NCI-H524 treated with DMSO at 0.1 percent for 48 hours (cell line): ENCODE measurements at places on chromosomes 4 and X.

DNA sequence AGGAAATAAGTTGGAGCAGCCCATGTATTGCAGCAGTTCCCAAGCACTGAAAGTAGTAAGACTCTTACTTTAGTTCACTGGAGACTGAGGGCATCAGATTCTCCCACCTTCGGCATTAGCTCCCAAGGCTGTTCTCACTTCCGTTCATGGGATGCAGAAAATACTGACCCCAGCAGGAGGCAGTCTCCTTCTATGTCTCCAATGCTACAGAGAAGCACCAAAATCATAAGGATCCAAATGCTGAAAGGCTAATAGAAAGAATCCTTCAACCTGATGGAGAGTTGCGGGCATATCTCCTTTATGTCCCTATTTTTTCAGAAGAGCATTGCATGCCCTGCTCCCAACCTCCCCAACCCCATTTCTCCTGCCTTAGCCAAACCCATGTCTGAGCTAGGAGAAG lies 32.4 kb downstream of the ADH7 start:
- DNase-seq, result no peak

- DNase-seq, result no peak
Measured at GRCh38 chr4:83535520-83536361, at the start of gene GPAT3. Gene GPAT3 (plus strand): TSS chr4:83536108. CDS start chr4:83536623, 515 bp downstream.

GRCh38 chr4:168535689-168536088 lies 38.8 kb downstream of the PALLD start:
- DNase-seq, result no peak

- peak; percentile 83 for DNase-seq
Measured at GRCh38 chr4:41362621-41363383, 106.1 kb downstream of the UCHL1 start.

DNA sequence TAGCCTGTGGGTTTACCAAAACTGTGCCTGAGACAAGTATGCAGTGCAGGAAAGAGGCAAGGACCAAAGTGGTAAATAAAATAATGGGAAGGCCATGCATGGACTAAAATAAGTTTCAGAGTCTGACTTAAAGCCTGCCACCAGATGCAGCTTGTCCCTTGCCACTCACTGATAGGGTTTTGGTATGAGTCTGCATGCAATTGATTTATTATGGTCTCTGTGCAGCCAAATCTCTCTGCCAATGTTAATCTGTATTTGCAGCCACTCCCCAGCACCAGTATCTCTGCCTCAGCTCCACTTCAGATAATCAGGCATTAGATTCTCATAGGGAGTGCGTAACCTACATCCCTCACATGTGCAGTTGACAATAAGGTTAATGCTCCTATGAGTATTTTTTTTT lies 5.5 kb upstream of the FGF2 start:
- DNase-seq, result no peak

- DNase-seq, result peak; percentile 60
Measured at GRCh38 chr4:2977211-2978088, 14.1 kb downstream of the GRK4 start.

GRCh38 chrX:653306-653705 lies 22.7 kb downstream of the SHOX start:
- no peak for DNase-seq

DNA sequence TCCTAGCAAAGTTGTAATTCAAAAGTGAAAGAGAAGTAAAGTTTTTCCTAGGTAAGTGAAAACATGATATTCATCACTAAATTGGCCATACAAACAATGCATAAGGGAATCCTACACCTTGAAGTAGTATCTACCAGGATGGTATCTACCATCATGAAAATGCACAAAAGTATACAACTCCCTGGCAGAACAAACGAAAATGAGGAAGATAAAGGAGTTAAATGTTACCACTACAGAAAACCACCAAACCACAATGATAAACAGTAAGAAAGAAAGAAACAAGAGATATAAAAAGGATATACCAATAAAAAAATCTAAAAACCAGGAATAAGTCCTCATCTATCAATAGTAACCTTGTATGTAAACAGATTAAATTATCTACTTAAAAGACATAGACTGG lies 26.9 kb downstream of the GK2 start:
- DNase-seq, result no peak

GRCh38 chr4:144667500-144667899 lies 21.5 kb downstream of the HHIP start:
- no peak for DNase-seq

GRCh38 chr4:2643555-2643954 lies 107.1 kb downstream of the FAM193A start:
- DNase-seq, result no peak

DNA sequence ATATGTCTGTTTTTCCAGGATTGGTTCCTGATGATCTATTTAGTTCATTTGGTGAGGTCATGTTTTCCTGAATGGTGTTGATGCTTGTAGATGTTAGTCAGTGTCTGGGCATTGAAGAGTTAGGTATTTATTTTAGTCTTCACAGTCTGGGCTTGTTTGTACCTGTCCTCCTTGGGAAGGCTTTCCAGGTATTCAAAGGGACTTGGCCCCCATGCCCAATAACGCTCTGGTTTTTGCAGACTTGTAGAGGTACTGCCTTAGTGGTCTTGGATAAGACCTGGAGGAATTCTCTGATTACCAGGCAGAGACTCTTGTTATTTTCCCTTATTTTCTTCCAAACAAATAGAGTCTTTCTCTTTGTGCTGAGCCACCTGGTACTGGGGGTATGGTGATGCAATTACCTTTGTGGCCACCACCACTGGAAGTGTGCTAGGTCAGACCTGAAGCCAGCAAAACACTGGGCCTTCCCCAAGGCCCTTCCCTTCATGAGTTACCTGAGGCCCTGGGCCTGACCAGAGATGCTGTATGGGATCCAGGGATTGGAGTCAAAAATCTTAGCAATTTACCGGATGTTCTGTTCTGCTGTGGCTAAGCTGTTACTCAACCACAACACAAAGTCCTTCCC lies 63.3 kb upstream of the RXFP1 start:
- no peak for DNase-seq

DNA sequence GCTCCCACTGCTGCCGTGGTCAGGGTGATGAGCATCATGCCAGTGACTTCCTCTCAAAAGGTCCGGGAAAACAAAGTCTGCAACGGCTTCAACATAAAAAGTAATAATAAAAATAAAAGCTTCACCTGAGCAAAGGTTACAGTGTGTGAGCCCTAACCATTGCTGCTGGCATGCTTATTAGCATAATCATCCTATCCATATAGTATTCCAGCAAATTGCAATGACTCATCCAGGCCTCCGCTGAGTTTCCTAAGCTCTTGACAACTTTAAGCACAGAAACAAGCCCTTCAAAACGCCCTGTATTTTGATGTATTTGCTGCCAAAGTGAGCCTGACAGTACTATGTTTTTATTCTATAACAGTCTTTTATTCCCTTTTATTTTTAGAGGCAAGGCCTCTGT lies 100.5 kb downstream of the AASDH start:
- no peak for DNase-seq

- DNase-seq, result no peak
Measured at GRCh38 chrX:13044441-13044840, at the start of gene FAM9C. Gene FAM9C (minus strand): TSS chrX:13044620. CDS start chrX:13043789, 831 bp downstream.

DNA sequence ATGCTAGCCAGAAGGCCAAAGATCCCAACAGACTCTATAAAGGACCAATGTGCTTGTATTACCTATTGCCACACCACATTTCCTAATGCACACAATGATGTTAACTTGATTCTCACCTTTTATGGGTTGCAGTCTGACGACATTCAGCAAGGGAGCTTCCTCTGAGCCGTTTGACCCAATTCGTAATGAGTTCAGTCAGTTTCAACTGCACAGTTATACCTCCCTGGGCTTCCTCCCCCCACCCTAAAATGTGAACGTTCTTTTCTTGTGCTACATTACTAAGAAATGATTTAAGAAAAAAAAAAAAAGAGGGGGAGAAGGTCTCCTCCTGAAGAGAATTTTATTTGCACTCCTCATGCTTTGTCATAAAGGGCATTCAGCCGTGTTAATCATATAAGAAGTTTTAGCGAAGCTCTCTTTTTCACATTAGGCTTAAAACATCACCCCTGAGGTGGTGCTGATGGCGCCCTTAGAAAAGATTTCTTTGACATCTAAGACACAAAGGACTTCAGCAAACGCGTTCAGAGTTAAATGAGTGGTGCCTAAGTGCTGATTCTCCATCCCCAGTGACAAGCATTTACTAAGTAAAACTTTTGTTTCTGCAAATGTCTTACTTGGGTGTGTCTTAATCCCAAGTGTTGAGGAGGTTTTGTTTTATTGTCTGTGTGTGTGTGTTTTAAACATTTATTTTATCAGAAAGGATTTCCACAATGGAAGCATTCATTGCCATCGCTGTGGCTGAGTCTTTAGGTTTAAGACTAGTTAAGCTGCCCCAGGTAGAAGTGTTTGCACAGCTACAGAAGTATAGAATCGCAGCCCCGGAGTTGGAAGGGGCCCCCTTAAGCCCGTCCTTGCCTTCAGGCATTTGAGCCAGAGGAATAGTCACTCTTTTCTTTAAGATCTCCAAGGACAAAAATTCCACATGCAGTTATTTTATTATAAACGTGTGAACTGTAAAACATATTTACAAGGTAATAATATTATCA lies 15.2 kb upstream of the GPC3 start:
- no peak for DNase-seq

GRCh38 chrX:22035236-22035635 lies 3.1 kb downstream of the PHEX start:
- DNase-seq, result no peak

GRCh38 chr4:61571761-61572559 lies 371.8 kb downstream of the ADGRL3 start:
- DNase-seq, result no peak

- no peak for DNase-seq
Measured at GRCh38 chrX:30875957-30876356, 13.1 kb downstream of the TAB3 start.

GRCh38 chrX:482192-482701 lies 95.5 kb upstream of the PPP2R3B start:
- DNase-seq, result no peak

DNA sequence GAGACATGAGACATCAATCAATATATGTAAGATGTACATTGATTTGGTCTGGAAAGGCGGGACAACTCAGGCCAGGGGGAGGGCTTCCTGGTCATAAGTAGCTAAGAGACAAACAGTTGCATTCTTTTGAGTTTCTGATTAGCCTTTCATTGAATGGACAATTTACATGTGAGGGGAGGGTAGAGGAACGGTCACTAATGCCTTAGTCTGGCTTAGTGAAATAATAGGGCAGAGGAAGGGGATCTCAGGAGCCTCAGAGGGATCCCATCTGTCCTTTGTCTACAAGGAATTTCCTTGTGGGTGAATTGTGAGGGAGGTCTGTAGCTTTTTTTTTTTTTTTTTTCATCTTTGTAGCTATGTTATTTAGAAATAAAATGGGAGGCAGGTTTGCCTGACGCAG lies 88.3 kb downstream of the GK start:
- DNase-seq, result no peak

DNA sequence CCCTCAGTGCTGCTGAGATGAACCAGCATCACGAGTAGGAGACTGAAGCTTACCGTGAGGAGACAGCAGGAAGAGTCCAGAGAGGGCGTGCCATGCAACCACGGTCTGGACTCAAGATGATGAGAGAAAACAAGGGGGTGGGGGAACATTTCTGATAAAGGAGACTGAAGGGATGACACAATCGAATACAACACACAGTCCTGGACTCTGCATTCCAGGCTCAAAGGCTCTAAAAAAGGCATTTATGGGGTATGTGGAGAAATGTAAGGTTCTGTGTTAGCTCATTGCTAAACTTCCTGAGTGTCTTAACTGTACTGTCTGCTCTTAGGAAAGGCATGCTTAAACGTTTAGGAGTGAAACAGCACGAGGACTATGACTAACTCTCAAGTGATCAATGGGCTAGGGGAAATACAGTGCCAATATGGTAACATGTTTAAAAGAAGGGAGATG lies 20.6 kb upstream of the IRAK1 start:
- DNase-seq, result no peak

GRCh38 chr4:82797405-82798111 lies 1.0 kb downstream of the SCD5 start:
- DNase-seq, result no peak

- no peak for DNase-seq
Measured at GRCh38 chr4:141587897-141588296, 48.5 kb upstream of the IL15 start.

- no peak for DNase-seq
Measured at GRCh38 chr4:53432528-53433424, 55.3 kb downstream of the FIP1L1 start.

- no peak for DNase-seq
Measured at GRCh38 chrX:42615161-42615563, 162.8 kb downstream of the PPP1R2C start.

- DNase-seq, result no peak
Measured at GRCh38 chr4:171843456-171843855, 30.3 kb downstream of the GALNTL6 start.

DNA sequence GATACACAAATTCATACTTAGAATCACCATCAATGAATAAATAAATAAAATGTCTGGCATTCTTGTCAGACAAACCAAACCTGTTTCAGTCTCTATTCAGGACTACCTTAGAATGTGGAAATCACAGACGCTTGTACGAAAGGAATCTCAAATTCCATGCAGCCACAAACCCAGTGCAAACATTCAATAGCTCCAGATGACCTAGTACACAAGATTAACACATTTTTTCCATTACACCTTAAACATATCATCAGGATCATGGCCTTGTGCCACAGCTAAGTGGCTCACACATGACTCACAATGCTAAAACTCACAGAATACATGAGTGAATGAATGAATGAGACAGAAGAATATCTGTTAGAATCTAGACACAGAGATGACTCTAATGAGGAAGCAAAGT lies 134.2 kb downstream of the PWWP3B start:
- no peak for DNase-seq

GRCh38 chr4:76515975-76516843 lies 81.2 kb downstream of the SHROOM3 start:
- no peak for DNase-seq

GRCh38 chr4:177673985-177674489 lies 231.8 kb upstream of the AGA start:
- no peak for DNase-seq

- DNase-seq, result no peak
Measured at GRCh38 chr4:112130906-112131305, 14.3 kb upstream of the FAM241A start.

DNA sequence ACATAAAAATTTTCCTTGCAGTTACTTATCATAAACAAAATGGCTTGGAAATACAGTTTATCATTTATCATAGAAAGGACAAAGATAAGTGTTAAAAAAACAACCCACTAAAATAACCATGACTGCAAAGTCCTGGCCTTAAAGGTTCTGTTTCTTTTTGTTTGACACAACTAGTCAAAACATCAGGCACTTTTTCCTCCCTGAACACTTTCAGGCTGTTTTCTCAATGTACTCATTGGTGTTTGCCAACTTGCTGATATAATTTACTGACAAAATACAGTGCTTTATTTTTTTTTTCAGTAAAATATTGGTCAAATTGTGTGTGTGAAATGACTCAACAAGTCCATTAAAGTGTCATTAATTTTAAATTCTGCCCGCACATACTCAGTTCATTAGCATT lies 156.6 kb downstream of the ADGRL3 start:
- no peak for DNase-seq

DNA sequence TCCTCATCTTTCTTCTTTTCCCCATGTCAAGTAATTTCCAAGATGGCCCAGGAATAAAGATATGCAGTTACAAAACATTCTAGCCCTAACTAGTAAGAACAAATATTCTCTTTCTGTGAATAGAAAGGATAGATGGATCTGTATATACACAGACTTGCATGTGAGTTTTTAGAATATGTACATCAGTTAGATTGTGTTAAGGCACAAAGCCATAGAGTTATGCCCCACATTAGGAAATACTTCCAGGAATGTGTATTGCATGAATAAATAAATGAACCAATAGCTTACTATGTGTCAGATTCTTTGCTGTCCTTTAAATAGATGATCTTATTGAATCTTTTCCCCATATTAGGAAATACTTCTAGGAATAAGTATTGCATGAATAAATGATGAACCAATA lies 46.0 kb upstream of the TMPRSS11E start:
- no peak for DNase-seq
